ENCODE measurements at places on chromosomes 11 and 22.

DNA sequence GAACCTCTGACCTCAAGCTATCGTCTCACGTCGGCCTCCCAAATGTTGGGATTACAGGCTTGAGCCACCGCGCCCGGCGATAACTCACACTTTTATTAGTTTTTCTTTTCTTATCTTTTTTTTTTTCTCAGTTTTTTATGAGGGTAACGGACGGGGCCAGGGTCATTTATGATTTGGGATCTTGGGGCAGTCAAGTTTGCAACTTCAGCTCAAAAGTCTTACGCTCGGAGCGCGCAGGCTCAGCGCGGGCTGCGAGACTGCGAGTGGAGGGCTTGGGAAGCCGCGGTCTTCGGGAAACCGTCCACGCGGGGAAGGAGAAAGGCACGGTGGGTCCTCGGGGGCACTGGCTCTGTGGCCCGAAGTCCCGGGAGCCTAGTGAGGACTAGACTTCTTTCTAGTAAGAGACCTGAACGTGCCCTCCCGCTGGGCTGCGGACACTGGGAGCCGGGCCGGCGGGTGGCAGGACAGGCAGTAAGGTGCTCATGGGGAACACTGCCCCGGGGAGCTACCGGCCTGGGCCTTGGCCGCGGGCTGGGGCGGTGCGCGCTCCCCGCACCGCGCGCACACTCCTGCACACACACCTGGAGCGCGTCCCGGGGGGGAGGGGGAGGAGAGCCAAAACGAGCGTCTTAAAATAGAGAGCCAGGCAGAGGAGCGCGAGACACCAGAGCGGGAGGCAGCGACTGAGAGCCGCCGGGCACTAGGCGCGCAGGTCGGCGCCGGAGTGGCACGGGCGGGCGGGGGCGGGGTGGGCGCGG, 476 bp upstream of the BARX2 start:
- peak; percentile 77 for DNase-seq

DNA sequence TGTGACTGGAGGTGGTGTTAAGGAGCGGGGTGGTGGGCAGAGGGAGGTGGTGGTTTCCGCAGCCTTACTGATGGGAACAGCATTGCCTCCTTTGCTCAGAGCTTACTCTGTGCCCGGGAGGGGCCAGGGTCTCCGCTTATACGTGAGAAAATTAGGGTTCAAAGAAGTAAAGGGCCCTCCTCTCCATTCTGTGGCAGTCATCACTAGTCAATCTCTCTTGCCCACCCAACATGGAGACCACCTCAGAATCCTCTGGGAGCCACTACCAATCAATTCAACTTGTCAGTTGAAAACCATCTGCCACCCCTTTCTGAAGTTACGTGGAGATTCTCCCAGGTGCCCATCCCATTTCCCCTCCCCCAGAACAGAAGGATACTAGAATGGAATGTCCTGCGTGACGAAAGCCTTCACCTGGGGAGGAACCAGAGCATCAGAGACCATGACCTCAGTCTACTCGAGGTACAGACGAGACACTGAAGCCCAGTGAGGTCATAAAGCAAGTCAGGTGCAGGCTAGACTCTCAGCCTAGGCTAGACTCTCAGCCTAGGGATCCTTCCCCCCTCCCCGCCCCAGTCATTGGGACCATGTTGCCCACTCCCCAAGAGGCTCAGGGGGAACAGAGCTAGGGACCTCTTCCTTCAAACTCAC, 2.0 kb downstream of the SELENOM start:
- no peak for DNase-seq

GRCh38 chr11:69494851-69495250, 13.4 kb downstream of the LINC01488 start:
- no peak for DNase-seq

DNA sequence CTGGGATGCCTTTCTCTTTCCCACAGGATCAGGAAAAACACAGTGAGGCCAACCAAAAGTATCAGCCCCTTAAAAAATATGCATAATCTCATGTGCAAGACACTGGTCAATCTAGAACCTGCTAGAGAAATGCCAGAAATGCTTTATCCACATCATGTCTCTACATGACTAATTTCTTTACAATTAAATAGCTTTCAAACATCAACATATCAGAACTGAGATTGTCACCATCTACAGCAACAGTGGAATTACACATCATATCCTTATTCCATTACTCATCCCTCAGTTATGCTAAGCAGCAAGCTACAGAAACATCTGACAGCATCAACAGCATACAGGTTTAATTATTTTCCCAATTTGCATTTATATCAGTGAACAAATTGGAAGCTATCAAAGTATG, 78.8 kb downstream of the DDIAS start:
- DNase-seq = no peak

DNA sequence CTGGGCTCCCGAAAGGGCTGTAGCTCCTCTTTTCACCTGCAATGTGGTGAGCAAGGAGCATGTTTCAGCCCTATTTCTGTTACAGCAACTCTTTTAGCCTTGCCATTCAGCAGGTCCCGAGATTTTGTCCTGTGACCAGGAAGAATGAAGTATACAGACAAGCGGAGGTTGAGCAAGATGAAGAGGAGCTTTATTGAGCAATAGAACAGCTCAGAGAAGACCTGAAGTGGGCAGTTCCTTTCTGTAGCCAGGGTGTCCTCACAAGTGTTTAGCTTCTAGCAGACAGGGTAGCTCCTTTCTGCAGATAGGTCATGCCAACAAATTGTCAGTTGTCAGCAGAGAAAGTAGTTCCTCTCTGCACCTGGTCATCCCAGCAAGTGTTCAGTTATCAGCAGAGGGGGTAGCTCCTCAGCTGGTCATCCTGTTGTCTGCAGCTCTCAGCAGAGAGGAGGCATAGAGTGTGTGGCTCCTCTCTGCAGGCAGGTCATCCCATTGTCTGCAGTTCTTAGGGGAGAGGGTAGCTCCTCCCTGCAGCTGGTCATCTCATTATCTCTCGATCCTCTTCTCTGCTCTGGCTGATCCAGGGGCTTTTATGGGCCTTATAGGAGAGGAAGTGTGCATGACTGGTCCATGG, 5.4 kb upstream of the OR56A4 start:
- no peak for DNase-seq

GRCh38 chr22:42919199-42919598, 62.1 kb upstream of the ARFGAP3 start:
- DNase-seq = no peak

DNA sequence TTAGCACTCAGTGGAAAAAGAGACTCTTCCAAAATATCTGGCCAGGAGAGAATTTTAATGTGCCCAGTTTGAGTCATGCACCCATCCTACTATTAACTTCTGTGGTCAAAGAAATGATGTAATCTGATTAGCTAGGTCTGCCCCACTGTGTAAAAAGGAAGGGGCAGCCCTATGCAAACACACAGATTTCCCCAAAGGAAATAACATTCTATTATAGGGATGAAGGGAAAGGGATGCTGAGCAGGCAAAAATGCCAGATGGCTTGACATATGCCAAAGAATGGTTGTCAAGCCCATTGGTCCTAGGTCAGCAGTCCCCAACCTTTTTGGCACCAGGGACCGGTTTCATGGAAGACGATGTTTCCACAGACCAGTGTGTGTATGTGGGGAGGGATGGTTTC, 43.3 kb upstream of the PAK1 start:
- DNase-seq = no peak

DNA sequence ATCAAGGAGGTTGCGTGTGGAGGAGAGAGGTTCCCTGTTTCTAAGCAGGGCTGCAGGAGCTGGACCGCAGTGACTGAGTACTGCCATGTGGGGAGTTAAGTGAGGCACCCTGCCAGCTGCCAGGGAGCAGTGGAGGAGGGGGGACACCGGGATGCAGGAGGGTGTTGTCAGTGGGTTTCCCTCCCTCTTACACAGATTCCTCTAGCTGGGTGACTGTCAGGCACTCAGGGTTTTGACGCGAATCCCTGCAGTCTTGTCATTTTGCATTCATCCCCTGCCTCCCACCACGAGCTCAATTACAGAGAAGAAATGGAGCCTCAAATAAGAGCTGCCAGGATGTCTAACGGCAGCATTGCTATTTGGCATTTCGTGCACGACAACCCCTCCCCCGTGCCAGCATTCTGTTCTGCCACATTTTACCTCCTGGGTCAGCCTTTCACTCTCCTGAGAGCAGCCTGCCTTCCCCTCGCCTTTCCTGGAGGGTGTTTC, 119.8 kb upstream of the SORL1-AS1 start:
- peak; percentile 15 for DNase-seq

DNA sequence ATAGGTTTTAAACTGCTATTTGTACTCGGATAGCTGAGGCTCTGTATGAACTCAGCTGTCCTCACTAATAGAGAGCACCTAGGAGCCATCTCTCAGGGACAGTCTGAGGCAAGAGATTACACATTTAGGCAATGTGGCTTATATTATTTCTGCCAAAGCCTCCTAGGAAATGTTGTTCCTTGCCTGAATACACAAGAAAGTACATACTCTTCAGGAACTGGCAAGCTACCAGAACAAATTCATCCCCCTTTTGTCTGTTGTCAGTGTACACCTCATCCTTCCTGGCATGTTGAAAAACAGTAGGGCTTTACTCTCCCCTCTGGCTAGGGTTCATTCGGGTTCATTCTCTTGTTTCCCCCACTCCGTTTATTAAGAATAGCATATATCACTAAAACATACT, 615.9 kb upstream of the FAT3 start:
- no peak for DNase-seq

DNA sequence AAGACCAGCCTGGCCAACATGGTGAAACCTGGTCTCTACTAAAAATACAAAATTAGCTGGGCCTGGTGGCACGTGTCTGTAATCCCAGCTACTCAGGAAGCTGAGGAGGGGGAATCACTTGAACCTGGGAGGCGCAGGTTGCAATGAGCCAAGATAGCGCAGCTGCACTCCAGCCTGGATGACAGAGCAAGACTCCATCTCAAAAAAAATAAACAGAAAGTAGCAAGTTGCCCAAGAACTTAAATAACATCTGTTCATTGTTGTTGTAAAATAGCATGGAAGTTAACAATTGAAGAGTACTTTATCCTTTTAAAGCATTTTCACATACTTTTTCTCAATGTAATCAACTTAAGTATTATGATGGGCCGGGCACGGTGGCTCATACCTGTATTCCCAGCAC, 5.7 kb downstream of the AMBRA1 start:
- no peak for DNase-seq

DNA sequence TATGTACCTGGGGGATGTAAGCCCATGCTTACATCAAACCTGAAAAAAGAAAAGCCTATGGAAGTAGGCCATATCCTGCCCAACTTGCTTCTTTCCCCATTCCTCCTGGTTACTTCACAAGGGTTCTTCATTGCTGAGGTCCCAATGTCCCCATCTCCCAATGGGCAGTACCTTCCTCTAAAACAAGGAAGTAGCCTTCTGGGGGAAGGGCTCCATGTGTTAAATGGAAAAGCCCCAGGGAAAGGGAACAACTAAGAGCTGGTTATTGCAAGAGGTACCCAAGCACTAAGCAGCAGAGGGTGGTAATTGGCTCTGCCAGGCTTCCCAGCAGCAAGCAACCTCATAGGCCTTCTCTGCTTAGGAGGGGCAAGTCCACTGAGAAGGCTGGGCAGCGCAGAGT, 11.3 kb downstream of the TMEM216 start:
- DNase-seq = no peak

DNA sequence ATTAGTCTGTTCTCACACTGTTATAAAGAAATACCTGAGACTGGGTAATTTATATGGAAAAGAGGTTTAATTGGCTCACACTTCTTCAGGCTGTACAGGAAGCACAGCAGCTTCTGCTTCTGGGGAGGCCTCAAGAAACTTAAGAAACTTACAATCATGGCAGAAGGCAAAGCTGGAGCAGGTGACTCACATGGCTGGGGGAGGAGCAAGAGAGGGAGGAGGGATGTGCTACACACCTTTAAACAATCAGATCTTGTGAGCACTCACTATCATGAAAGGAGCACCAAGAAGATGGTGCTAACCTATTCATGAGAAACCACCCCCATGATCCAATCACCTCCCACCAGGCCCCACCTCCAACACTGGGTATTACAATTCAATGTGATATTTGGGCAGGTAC, 381.6 kb downstream of the ETS1 start:
- DNase-seq = no peak

DNA sequence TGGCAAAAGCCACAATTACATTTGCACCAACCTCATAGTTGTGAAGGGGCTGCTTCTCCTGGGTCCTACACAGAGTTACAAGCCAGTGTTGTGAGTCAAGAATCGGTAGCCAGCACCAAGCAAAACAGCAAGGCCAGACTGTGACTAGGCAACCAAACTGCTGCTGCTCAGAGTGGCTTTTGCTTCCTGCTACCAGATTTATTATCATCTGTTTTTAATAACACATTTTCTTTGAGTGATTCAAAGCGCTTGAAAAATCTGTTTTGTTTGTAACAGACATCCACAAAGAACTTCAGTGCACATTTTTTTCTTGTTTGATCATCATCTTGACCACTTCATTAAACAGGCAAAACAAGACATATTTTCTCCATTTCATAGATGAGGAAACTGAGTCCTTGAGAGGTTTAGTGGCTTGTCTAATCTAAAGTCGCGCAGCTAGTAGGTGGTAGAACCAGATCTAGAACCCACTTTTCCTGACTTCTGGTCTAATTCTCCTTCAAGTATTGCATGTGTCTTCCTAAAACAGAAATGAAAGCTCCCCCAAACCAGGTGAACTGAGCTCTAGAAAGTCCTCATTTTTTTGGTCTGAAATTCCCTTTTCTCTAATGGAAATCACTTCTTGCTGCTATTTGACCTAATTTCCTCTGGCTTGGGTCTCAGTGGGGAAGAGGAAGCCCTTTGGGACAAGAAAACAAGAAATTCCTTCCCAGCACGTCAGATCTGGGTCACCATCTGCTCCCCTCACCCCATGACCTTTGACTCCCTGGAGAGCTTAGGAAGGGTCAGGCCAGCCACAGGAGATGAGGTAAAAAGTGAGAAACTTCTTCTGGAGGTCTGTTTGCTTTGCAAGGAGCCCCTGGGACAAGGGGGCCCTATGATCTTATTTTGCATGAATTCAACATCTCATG, 39.9 kb downstream of the CWC15 start:
- no peak for DNase-seq

DNA sequence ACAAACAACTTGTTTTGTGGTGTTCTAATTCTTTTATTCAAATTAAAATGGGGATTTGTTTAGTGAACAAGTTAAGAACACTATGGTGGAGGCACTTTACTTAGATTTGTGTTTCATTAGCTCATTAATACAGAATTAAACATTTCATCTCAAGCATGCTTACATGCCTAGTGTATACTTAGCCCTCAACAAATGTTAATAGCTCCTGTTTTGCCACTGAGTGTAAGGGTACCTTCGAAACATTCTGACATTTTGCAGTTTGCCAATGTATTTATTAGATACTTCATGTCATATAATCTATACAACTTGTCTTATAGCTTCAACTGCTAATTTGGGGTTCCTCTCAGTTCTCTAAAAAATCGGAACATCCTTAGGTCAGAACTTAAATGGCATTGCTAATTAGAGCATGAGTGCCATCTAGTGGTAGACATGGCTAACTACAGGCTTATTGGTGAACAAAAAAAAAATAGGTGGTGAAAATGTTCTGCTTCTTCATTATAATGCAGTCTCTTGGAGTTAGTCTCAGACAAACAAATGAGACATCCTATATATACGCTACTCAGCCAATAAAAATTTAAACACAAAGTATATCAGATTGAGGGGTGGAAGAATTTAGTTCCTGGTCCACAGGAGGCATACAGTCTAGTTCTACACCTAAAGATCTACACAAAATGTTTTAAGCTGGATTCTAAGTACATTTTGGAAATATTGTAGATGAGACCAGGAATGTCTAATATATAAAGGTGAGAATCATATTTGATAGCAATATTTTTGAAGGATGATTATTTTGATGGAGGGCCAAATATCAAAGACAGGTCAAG, 4.9 kb upstream of the CNTN5 start:
- peak; percentile 27 for DNase-seq

GRCh38 chr11:20669820-20670684, 666 bp downstream of the NELL1 start:
- peak; percentile 66 for DNase-seq

- peak; percentile 77 for DNase-seq
Measured at GRCh38 chr11:122869622-122870021, 12.9 kb upstream of the JHY start.
